ENCODE measurements at places on chromosomes 1 and 21. TPM values are rescaled to one million over a fixed set of nuclear protein-coding genes. Genes with fewer than 3 reads are reported as not detected.

EXTL1 gene
- total RNA-seq: 0.60 TPM

CENPF gene
- total RNA-seq: 1.9 TPM

BARHL2 gene
- not detected for total RNA-seq

TLCD4 gene
- total RNA-seq: 0.09 TPM

RPE65 gene
- total RNA-seq: not detected

HCRTR1 gene
- 0.70 TPM for total RNA-seq

GUK1 gene
- 373 TPM for total RNA-seq

USH2A gene
- not detected for total RNA-seq

OVAAL gene
- not detected for total RNA-seq

CADM3 gene
- total RNA-seq: 30.1 TPM

FALEC gene
- not detected for total RNA-seq

OR2L13 gene
- total RNA-seq: not detected

HTR6 gene
- total RNA-seq: not detected

C8A gene
- not detected for total RNA-seq

ODR4 gene
- 6.9 TPM for total RNA-seq

Measured in pericardium fibroblast (primary cell).